ENCODE measurements at places on chromosomes 3 and 15. TPM values are rescaled to one million over a fixed set of nuclear protein-coding genes. Genes with fewer than 3 reads are reported as not detected.

DNA sequence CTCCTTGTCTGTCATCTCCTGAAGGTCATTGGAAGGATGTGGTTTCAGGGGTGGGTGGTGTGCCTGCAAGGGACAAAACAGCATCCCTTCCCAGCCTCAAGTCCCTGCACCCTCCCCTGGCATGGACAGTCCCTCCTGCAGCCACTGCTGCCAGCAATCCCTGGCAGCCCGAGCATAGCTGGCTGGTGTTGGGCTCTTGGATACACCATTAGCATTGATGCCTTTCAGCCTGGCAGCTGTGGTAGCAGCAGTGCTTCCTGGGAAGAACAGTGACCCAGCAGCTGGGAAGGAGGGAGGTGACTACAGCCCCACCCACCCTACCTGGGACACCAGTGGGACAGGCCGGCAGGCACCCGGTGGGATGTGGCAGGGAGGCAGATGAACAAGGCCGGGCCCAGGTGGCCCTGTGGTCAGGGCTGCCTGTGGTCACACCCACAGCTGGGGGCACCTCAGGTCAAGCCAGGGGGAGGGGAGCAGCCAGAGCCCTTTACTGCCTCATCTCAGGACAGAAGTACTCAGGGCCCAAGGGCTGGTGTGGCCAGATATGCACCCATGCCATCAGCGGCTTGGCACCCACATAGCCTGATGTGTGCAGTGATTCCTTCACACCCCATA, 32.9 kb upstream of the TMEM115 start:
- no peak for DNase-seq

DNA sequence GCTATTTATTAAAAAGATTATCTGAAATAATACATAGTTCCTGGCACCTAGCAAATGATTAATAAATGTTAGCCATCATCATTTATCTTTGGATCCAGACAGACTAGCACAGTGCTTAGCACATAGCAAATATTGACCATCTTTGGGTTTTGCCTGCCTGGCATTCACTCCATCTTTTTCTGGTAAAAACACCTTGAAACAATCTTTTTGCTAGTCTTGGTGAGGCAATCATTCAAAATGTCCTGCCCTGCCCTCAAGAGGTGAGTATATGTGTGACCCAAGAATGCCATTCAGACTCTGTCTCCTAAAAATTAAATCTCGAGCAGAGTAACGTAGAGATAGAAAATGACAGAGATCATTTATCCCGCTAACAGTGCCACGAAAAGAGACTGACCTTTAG, 78.3 kb upstream of the ZNF280D start:
- no peak for DNase-seq

- DNase-seq = no peak
Measured at GRCh38 chr3:58036293-58037032, 28.2 kb downstream of the FLNB start.

DNA sequence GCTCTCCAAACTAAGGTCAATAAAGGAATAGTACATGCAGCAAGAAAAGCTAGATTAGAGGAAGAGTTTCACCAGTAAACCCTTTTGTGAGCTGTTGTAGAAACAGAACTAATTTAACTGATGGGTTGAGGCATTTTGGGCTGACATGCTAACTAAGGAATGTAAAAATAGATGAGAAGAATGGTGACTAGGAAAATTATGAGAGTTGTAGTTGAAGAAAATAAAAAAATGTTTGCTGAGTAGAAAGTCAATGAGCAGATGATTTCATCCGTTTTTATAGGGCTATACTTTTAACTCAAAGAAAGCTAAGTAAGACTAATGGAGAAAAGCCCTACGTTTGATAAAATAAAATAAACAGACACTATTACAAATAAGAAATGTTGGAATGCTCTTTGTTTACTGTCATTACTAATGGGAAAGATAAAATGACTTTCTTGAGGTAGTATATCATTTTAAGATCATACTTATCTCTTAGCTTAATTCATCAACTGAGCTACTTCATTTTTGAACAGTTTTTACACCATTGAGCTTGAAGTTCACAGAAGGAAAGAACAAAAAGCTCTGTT, 209.4 kb upstream of the DPH6 start:
- no peak for DNase-seq

DNA sequence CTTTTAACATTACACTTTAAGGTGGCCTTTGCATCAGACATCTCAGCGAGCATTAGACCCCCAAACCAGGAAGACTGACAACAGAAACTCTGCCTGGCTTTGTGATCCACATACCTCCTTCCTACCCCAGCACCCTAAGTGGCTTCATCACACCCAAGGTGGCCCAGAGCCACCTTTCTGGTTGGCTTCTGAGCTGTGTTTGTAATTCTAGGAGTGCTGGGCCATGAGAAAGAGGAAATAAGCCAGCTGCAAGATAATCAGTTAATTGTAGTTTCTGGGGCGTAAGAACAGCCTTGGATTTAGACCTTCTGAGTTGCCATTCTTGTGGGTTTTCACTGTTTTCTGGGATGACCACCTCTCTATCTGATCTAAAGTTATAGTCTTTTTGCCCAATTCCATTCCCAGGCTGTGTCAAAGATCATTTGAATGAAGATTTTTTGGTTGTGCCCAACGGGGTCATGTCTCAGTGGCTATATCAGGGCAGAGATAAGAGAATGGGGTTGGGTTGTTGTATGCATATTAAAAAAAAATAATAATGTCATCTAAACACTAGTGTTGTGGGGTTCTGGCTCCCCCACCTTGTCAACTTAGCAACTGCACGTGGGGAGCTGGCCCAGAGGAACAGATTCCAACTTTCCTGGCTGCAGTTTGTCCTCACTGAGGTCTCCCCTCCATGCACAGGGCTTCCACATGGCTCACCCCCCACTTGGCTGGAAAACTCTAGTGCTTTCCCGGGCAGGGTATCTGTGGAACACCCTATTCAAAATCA, 234.8 kb upstream of the WNT5A start:
- peak; percentile 26 for DNase-seq

DNA sequence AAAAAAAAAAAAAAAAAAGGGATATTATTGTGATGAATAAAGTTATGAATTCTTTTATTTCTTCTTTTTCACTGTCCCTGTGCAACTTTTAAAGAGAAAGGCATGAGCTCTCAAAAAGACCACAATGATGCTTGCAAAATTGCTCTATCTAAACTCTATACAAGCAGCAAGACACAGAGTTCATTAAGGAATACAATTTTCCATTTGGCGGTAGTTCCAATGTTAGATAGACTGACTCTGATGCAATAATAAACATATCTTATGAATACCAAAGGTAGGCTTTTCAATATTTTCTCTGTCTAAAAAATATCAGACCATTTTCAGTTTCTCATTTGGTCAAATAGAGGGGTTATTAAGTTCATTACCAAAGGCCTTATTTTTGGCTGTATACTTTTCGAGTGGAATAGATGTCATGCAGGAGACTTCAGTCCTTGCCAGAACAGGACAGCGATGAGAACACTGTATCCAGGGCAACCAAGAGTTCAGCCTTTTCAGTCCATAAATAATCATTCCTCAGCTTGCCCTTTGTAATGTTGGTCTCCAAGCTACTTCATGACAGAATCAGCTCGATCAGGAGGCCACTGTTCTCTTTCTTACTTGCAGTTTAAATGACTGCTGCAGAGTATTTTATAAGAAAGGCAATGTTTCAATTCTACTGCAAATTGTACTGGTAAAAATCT, 162.9 kb upstream of the FAM3D start:
- no peak for DNase-seq

DNA sequence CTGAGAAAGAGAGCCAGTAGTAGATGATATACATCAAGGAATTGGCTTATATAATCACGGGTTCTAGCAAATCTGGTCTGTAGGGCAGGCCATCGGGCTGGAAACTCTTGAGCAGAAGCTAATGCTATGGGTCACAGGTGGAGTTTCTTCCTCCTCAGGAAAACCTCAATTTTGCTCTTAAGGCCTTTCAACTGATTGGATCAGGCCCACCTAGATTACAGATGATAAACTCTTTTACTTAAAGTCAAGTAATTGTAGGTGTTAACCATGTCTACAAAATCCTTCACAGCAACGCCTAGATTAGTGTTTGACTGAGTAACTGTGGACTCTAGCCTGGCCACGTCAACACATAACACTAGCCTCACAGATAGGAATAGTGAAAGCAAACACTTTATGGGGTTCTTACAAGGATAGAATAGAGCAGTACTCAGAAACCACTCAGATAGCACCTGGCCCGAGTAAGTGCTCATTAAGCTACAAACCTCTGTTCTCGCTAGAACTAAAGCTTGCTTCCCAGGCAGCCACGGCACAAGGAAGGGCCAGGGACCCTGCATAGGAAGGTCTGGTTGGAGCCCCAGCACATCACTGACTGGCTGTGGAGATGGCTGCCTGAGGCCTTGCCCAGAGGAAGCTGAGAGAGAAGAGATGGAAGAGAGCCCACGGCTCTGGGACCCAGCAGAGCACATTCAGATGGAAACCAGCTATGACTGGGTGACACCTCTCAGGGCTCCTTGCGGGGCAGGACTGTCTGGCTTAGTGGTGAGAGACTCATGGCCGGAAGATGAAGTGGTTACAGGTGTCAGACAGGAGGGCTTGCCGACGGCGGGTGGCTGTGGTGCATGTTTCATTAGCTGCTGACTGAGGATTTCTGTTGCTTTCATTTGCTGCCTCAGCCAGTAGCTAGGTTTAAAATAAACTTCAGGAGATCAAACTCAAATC, 202.5 kb upstream of the TLE3 start:
- no peak for DNase-seq

DNA sequence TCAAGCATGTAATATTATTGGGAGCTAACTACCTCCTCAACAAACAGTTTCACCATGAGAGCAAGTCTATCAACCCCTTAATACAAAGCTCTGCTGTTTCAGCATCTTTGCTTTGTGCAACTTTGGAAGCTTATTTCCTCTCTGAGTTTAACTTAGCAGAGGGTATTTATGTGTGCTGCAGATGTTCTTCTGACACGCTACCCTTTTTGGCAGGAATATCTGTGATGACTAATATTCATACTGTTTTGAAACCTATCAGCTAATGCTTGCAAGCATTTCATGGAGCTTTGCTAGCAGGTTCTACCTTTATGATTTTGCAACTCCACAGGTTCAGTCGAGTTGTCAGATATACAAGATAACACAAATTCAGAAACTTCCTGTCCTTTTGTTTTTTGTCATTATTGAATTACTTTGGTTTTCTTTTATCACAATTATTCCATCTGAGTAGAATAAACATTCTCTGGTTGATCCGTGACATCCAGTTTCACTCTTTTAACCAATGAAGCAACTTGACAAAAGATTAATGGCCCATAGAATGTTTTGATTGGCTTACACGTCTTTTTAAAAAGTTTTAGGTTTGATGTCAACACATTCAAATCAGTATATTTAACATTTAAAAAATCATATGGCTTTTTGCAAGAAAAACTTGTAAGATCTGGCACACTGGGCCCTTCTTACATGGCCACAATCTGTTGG, 1.7 kb upstream of the SLC9A9 start:
- peak; percentile 55 for DNase-seq

FBXO22 gene
- total RNA-seq = 57.2 TPM

LRRK1 gene
- 5.3 TPM for total RNA-seq

WDR5B gene
- 10.4 TPM for total RNA-seq

GCSAM gene
- not detected for total RNA-seq

C3orf62 gene
- 0.67 TPM for total RNA-seq

ZNF660 gene
- not detected for total RNA-seq

MOBP gene
- not detected for total RNA-seq

All from A172 (cell line).